ENCODE measurements at places on chromosomes 6 and 20. TPM values are rescaled to one million over a fixed set of nuclear protein-coding genes. Genes with fewer than 3 reads are reported as not detected.

TLDC2 gene
- not detected for total RNA-seq

PPP1R3G gene
- 1.3 TPM for total RNA-seq

OPRM1 gene
- not detected for total RNA-seq

SLC22A3 gene
- 3.4 TPM for total RNA-seq

ATRN gene
- total RNA-seq, result 30.3 TPM

DLGAP4 gene
- 26.7 TPM for total RNA-seq

KIAA0408 gene
- 0.90 TPM for total RNA-seq

SLC25A27 gene
- total RNA-seq, result 2.3 TPM

LPA gene
- total RNA-seq, result not detected

OGFR gene
- 40.8 TPM for total RNA-seq

PRRT1 gene
- not detected for total RNA-seq

CCN6 gene
- total RNA-seq, result 0.16 TPM

ARHGAP40 gene
- total RNA-seq, result not detected

RSPH9 gene
- 0.97 TPM for total RNA-seq

ARMH2 gene
- total RNA-seq, result not detected

L3MBTL1 gene
- total RNA-seq, result 2.0 TPM

LBP gene
- total RNA-seq, result not detected

PRSS35 gene
- total RNA-seq, result 0.65 TPM

LIN28B gene
- total RNA-seq, result not detected

ID4 gene
- total RNA-seq, result 27.7 TPM

RUNX2 gene
- total RNA-seq, result 0.72 TPM

GJA10 gene
- not detected for total RNA-seq

MRAP2 gene
- total RNA-seq, result 0.49 TPM

KIAA1755 gene
- 0.32 TPM for total RNA-seq

ACTL10 gene
- total RNA-seq, result 2.4 TPM

LY6G5B gene
- total RNA-seq, result 1.1 TPM

All from cardiac atrium fibroblast (primary cell).